Activated CD4-positive, alpha-beta T cell treated with anti-CD3 and anti-CD28 coated beads, Interleukin-10, Interleukin-2, amounts not matched to agents 100 ng/mL and 50 ng/mL, durations not matched to agents 16 hours and 8 hours (primary cell): ENCODE measurements at places on chromosomes 16 and 17.

DNA sequence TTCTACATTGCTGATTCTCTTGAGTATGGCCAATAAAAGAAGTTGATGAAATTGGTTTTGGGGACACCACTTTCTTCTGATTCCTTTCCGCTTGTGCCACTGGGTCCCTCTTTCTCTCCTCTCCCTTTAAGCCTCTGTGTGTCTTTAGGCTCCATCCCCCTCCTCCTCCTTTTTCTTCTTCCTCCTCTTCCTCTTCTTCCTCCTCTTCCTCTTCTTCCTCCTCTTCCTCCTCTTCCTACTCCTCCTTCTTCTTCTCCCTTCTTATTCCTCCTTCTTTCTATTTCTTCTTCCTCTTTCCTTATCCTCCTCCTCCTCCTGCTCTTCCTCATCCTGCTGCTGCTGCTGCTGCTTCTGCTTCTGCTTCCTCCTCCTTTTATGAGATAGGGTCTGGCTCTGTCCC lies 93.7 kb downstream of the CHD9NB start:
- DNase-seq, result no peak

- DNase-seq, result no peak
These were observed 610 bp downstream of the DOC2A start for GRCh38 chr16:30009990-30010843.

- no peak for DNase-seq
These were observed 98.6 kb upstream of the IRX3 start for GRCh38 chr16:54385141-54385540.

DNA sequence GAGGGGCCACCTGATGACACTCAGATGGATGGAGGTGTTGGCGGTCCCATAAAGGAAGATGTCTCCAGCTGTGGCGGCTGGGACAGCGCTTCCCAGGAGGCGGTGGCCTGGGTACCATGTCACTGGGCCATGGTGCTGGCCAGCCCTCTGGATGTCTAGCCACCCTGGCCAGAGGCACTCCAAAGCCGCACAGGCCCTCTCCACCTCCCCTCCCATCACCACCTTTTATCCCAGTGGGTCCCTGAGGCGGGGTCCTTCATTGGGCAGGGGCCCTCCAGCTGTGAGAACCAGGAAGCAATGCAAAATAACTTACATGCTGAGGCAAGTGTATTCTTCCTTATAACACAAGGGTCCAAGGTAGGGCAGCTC lies 23.1 kb downstream of the RAB11FIP4 start:
- DNase-seq, result no peak

- no peak for DNase-seq
These were observed 14.6 kb downstream of the GSE1 start for GRCh38 chr16:85627526-85628264.

DNA sequence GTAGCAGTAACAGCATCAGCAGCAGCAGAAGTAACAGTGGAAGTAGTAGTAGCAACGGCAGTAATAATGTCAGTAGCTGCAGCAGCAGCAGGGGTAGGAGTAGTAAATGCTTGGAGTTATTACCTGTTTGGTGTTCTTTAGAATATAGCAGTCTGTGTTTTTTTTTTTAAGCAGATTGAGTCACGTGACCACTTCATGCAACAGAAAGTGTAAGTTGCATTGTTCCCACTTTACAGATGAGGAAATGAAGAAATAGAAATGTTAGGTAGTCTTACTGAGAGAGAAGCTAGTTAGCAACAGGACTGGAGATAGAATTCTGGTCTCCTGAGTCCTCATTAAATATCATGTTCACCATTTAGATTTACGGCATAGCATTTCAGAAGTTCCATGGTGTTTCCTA lies 358.2 kb downstream of the HAPSTR1 start:
- no peak for DNase-seq

DNA sequence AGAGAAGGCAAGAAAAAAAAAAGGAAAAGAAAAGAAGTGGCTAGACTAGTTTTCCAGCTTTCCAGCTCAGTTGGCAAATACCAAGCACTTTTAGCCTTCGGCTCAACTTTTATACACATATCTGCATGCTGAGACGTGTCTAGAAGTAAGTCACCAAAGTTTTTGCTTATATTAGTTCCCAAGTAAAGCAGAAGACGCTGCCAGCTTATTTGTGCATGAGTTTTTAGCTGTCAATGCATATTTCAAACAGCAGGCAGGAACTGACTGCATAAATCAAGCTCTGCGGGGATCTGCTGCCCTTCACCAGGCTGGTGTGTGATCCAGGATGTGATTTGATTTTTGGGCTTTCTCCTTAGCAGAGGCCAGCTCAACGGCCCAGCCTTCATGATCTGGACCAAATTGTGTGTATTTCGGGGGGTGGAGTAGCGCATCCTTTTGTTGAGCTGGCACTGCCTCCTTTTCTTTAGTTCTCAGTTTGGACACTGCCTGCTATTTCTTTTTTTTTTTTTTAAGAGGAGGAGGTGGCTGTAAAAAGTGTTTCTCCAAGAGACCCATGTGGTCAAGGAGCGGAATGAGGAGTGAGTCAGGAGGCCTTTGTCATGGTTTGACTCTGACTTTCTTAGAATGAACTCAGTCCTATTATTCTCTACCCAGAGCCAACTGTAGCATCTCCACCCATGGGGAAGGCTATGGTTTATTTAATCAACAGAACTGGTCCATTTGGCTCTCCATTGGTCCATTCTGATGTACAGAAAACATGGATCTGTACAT lies 162.6 kb upstream of the XYLT1 start:
- no peak for DNase-seq

DNA sequence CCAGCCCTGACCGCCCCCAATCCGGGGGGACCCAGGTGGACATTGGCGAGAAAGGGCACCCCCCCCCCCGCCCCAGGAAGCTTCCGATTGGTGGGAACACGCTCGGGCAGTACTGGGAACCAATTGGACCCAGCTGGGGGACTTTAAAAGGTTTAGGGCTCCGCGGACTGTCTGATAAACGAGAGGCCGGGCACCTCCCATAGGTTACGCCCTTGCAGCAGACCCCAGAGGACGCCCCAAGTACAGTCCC lies 245 bp downstream of the TMEM256 start:
- no peak for DNase-seq

DNA sequence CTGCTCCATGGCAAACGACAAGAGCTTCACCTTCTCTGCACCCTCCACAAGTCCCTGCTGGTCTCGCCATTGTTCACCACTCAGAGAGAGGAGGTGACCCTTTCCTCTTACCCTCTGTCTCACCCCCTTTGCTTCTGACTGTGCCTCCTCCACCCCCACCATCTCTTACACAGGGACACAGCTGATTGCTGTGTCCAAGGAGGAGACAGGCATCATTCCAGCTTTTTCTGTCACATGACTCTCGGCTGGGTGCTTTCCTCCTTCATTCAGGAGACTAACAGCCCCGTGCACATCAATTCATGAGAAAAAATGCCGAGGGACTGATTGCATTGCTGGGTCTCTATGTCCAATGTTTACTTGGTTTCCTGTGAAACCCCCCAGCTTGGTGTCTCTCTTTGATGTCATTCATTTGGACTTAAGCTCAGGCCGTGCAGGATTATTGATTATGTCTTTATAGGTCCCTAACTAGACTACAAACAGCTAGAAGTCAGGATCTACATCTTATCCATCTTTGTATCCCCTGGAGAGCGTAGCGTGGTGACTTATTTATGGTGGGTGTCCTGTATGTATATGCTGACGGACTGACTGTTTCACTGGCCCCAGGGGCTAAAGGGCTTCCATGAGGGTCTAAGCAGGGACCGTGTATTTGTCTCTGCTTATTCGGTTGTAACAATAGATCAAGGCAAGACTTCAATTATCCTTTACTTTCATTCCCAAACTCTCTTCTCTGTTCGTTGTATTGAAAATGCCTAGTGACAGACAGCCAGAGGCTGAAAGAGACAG lies 82.2 kb upstream of the CDH13 start:
- no peak for DNase-seq

DNA sequence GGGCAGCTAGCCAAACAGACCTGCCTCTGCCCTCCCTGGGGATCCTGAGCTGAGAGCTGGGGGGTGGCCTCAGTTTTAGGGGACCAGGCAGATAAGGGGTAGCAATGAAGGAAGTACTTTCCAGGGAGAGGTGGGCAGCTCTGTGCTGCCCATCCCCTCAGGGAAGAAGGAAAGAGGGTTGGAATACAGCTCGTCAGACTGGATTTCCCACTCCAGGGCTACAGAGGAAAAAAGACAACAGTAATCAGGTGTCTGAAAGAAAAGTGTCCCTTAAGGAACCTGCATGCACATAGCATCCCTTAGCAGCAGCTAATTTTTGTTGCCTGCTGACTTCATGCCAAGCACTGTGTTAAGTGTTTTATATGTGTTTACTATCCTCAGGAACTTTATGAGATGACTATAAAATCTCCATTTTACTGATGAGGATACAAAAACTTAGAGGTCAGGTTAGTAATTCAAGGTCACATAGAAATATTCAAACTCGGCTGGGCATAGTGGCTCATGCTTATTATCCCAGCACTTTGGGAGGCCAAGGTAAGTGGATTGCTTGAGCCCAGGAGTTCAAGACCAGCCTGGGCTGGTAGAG lies 3.2 kb upstream of the MRPL58 start:
- DNase-seq, result no peak

- DNase-seq, result peak; percentile 74
These were observed 13.0 kb downstream of the SARM1 start for GRCh38 chr17:28384281-28385036.

DNA sequence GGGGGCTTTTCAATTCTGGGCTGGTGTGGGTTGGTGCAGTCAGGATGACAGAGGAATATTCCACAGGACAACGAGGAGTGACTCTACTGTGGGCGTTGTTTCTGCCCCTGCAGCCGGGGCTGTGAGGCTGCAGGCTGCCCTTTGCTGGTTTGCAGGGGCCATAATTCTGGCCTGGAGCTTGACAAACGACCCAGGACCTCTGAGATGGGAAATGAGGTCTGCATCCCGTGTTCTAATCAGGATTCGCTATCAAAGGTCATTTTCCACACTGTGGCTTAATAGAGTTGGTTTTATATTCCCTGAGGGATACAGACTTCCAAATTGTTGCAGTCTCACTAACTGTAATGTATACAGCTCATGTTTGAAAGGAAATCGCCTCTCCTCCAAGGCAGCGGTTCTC lies 180.9 kb downstream of the RPTOR start:
- DNase-seq, result no peak

- no peak for DNase-seq
These were observed at the start of gene CBLN1 for GRCh38 chr16:49281480-49281842. CBLN1 (minus strand) TSS chr16:49281838; CDS start chr16:49281465, 373 bp downstream.

DNA sequence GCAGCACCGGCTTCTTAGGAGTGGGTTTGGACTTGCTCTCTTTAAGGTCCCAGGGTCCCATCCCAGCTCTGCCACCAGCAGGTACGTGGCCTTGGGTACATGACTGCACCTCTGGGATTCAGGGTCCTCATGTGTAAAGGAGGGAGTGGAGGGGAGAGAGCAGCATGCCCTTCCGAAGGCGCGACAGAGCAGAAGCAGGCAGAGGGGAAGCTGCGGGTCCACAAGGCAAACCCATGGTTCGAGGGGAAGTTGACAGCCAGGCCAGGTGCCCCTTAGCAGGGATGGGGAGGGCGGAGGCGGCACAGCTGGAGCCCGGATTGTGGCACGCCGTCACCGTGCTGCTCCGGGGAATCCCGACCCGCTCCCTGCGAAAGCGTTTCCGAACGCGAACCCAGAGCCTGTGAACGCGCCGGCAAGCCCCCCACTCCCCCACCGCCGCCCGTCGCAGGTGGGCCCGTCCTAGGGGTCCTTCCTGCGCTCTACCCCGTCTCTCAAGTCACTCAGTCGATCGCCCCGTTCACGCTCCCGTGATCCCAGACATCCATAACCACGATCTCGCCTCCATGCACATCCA lies 4.1 kb upstream of the TBX2 start:
- no peak for DNase-seq
